NCI-H1105 (cell line): ENCODE measurements at places on chromosomes 4 and X.
A peak's percentile ranks its signal among the peaks of the same experiment; 100 is the strongest.

DNA sequence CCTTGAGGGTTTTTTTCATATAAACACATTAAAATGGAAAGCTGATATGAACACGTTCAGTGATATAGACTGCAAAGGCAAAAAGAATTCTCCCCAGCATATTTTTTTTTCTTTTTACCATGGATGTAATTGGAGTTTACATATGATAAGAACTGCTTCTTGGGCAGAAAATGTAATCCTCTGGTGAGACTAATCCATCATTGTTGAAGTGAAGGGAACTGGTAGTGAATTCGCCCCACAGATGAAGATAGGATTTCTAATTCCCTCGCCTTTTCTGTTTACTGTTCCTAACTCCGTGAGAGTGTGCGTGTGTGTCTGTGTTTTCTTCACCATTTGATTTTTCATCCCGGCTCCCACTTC is 88.9 kb downstream of the GPR143 start:
- DNase-seq = no peak

- no peak for DNase-seq
Measured at GRCh38 chr4:136319789-136320464, 1212.4 kb downstream of the PCDH18 start.

DNA sequence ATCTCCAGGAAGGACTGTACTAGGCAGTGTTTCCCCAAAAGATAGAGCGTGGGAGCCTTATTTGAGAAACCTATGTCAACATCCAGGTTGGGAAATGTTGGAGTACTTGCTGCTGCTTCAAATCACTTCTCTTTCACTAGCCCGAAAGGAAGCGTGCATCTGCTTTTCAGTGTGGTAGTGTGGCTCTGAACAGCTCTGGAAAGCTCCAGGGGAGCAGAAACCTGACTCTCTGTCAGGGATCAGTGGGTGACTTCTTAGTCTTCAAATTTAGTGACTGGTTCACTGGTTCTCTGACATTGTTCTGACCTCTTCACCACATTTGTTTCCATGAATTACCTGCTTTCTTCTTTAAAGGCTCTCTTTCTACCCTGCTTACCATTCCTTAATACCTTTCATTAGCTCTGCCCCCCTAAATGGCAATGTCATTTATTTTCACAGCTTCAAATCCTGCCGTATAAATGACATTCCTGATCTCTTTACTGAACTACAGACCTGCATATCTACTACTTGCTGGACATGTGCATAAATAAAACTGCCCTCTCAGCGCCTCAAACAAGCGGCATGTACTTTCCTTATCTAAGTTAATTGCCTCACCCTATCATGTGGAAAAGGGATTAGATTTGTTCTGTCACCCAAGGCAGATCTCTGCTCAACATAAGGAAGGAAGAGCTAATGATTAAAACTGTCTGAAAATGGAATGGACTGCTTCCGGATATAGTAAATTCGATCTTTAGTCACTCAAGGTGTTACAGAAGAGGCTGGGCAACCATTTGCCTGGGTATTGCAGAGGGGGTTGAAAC is 37.0 kb downstream of the DLG3 start:
- DNase-seq = no peak

DNA sequence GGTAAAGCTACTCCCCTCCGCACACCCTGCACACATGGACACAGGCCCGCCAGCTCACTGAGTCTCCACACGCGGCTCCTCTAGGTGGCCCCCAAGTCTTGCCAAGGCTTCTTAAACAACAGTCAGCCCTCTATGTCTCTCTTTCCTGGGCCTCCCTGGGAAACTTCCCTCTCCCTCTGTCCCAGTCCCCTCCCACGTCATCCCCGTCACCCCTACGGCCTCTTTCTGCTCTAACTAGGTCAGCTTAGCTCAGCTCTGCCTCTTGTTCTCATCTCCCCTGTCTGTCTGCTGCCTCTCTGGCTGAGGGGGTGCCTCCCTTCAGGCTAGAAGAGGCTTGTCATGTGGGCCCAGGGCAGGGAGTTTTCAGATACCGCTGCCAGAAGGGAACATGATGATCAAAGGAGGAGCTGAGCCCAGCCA is 38.8 kb downstream of the SEPTIN6 start:
- DNase-seq = no peak

DNA sequence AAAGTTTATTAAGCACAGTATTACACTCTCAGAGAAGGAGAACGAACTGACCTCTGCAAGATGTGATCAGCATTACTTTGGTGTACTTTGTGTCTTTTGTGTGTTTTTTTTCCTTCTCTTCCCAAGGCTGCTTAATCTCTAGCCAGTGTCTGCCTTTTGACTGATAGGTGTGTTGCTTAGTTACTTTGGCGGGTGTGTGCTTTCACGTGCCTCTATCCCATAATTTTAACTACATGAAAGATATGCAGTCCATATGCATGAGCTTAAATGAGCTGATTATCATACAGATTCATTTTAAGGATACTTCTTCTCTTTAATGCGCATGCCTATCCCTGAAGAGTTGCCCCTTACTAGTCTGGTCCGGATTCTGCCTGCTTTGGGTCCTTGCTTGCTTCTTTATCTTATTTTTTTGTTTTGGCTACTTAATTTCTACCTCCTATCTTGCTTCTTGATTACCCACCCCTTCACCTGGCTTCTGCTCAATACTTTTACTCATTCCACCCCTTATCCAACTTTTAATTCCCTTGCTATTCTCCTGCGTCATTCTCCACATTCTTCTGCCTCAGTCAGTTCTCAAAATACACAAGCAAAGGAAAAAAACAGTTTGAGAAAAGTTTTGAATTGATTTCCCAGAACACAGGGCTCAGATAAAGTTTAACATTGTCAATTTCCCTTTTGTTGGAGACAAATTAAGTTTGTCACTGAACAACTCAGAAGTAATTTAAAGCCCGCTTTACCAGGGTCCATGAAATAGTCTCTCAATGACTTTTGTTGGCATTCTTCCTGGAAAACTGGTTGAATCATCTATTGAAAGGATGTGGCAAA is 182.0 kb downstream of the TENT5D start:
- no peak for DNase-seq

DNA sequence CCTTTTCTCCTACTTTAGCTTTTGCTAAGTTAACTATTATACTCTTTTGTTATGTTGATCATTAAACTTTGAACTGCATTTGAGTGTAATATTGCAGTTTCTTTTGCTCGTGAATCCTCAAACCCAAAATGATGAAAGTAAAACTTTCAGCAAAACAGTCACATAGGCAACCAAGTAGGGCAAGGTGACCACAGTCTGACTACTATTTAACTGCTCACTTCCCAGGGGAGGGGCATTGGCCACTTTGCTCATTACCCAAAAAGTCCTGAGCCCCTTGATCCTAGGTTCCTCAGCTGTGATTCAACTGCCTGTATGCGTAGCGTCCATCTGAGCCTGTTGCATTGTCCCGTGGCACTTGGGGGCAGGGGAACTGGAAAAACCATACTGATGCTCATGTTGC is 17.0 kb downstream of the RBMX2 start:
- no peak for DNase-seq

- peak; percentile 40 for DNase-seq
Measured at GRCh38 chrX:107654872-107655761, 26.8 kb downstream of the PRPS1 start.

DNA sequence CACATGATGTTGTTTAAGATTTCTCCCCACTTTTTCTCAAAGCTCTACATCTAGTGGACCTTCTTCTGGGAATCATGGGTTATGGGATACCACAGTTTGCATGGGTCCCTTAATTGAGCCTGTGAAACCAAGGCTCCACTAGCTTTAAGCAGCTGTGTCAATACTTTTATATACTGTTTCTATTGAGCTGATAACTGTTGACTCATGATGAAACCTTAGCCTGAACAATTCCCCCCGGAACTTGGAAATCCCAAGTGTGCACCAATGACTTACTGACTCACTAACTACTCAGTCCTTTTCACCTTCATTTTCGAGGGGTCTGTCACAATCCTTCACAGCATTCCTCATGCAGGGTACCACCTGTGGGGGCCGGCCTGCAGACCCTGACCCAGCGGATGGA is 12.7 kb upstream of the SPIN4 start:
- DNase-seq = no peak

GRCh38 chr4:71377561-71377960 is 38.7 kb downstream of the SLC4A4 start:
- DNase-seq = no peak

DNA sequence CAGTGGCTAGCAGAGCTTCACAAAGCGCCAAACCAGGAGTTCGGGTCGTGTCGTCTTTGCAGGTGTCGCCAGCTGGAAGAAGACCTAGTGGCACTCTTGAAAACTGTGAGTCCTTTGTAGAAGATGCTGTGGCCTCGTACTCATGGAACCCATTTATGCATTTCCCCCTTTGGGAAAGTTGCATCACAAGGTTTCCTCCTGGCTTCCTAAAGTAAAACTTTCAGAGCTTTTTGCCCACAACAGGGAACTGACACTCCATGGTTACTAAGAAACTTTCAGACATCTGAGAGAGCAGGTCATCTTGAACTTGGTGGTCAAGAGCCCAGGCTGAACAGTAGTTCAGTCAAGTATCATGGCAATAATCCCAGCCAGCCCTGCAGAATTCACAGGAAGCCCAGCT is 15.9 kb upstream of the NOCT start:
- DNase-seq = no peak

DNA sequence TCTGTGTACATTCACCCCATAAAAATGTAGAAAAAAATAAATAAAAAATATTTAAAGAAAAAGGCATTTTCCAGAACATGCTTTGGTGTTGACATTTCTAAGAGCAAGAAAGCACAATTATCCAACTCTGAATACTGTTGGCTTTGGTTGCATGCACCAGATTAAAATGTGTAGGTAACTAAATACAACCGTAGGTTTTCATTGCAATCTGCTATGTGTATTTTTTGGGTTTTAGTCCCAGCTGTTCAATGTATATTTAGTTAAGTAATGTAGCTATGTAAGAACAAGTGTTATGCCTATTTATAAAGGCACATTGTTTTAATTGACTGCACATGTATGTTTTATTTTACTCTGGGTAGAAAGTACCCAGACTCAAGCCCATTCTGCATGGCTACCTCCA is 108.1 kb upstream of the PAQR3 start:
- no peak for DNase-seq
